ENCODE measurements at places on chromosomes 4 and X. TPM values are rescaled to one million over a fixed set of nuclear protein-coding genes. Genes with fewer than 3 reads are reported as not detected.

The USP17L10 gene
- not detected for total RNA-seq

The PLP1 gene
- 55.3 TPM for total RNA-seq

The DCLK2 gene
- 24.9 TPM for total RNA-seq

The ING2 gene
- 16.5 TPM for total RNA-seq

The ADD1 gene
- 197 TPM for total RNA-seq

The FOXO4 gene
- 34.1 TPM for total RNA-seq

The F9 gene
- 0.24 TPM for total RNA-seq

The MMRN1 gene
- total RNA-seq, result 4.7 TPM

The TLR1 gene
- 0.36 TPM for total RNA-seq

The KLHL4 gene
- 4.5 TPM for total RNA-seq

The CBR4 gene
- 42.6 TPM for total RNA-seq

The JADE3 gene
- 21.1 TPM for total RNA-seq

The CDX4 gene
- not detected for total RNA-seq

The TMEM35A gene
- total RNA-seq, result 3.0 TPM

The STS gene
- 42.1 TPM for total RNA-seq

The FBXL5 gene
- total RNA-seq, result 48.4 TPM

The MAGIX gene
- total RNA-seq, result 7.0 TPM

The SLC4A4 gene
- total RNA-seq, result 27.2 TPM

The OPHN1 gene
- 5.6 TPM for total RNA-seq

The ARMCX4 gene
- 19.4 TPM for total RNA-seq

The LEF1 gene
- total RNA-seq, result 66.1 TPM

The TRPC5OS gene
- not detected for total RNA-seq

The NPY5R gene
- not detected for total RNA-seq

The LDOC1 gene
- total RNA-seq, result 48.7 TPM

The NUDT11 gene
- total RNA-seq, result 19.3 TPM

The CITED1 gene
- 6.0 TPM for total RNA-seq

The UGT8 gene
- total RNA-seq, result 14.2 TPM

The CLTRN gene
- 1.6 TPM for total RNA-seq

The AMBN gene
- total RNA-seq, result 0.36 TPM

The STIM2 gene
- 27.1 TPM for total RNA-seq

The MID2 gene
- total RNA-seq, result 18.6 TPM

The RADX gene
- 5.3 TPM for total RNA-seq

The BMP3 gene
- total RNA-seq, result 5.5 TPM

The HTN1 gene
- total RNA-seq, result not detected

The NWD2 gene
- total RNA-seq, result 1.5 TPM

The RAB9B gene
- total RNA-seq, result 2.8 TPM

The DAPP1 gene
- 41.8 TPM for total RNA-seq

The SH2D1A gene
- total RNA-seq, result not detected

The RHOH gene
- total RNA-seq, result 3.1 TPM

The UGT2B17 gene
- not detected for total RNA-seq

The SYP gene
- total RNA-seq, result 13.6 TPM

The MAGEE2 gene
- total RNA-seq, result not detected

The GYPE gene
- not detected for total RNA-seq

The FAM184B gene
- total RNA-seq, result 0.12 TPM

The MAP7D2 gene
- total RNA-seq, result 2.8 TPM

The DMD gene
- 57.1 TPM for total RNA-seq

The PRRG3 gene
- total RNA-seq, result 0.43 TPM

The SSX1 gene
- not detected for total RNA-seq

The NPY1R gene
- total RNA-seq, result 6.6 TPM

The USP17L26 gene
- total RNA-seq, result not detected

The NOX1 gene
- 0.70 TPM for total RNA-seq

The MAGEA1 gene
- not detected for total RNA-seq

The RGN gene
- 3.5 TPM for total RNA-seq

The ATP11C gene
- 17.8 TPM for total RNA-seq

The BTC gene
- total RNA-seq, result 1.4 TPM

The FGF5 gene
- total RNA-seq, result 0.75 TPM

The FANCB gene
- total RNA-seq, result 3.9 TPM

The MAGEA2 gene
- 0.69 TPM for total RNA-seq

All from type B pancreatic cell (in vitro differentiated cells).